Stimulated activated CD8-positive, alpha-beta memory T cell treated with anti-CD3 and anti-CD28 coated beads, Interleukin-4, amount 100 ng/mL, for 24 hours (primary cell): ENCODE measurements at places on chromosomes 1 and 21.

- DNase-seq, result no peak
Measured at GRCh38 chr1:180156201-180156600, 1.5 kb downstream of the QSOX1 start.

GRCh38 chr1:206680279-206680678 lies 4.4 kb upstream of the MAPKAPK2 start:
- no peak for DNase-seq

DNA sequence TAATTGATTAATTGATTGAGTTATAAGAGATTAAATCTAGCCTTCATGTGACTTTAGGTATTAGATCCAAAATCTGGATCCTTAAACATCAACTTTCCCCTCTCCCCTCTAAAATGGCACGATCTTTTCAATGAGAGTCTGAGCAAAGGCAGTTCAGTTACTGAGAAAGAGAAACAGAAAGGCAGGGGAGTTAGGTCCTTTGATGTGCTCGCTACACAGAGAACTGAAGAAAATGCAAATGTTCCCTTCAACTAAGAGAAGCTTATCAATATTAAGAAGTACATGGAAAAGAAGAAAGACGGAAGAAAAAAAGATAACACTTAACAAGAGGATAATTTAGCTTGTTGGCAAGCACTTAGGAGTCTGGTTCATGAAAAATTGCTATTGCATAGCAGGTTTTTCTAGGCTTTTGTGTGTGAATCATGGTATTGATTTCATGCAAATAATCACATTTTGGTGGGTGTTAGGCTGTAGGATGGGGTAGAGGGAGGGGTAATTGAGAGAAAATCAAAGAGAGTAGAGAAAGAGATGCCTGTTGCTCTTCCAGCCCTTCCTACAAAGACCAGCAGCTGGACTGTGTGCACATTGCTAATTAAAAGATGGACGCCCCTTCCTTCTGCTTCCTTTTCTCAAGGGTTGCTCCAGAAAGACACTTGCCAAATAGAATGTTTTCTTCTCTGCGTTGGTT lies 307.6 kb upstream of the PLXNA2 start:
- DNase-seq, result no peak

- DNase-seq, result peak; percentile 52
Measured at GRCh38 chr1:212699104-212699624, 476 bp downstream of the BATF3 start.

GRCh38 chr1:28927266-28927647 lies 12.9 kb downstream of the EPB41 start:
- DNase-seq, result no peak

GRCh38 chr1:15928971-15929965 lies 46.6 kb downstream of the ZBTB17 start:
- no peak for DNase-seq

DNA sequence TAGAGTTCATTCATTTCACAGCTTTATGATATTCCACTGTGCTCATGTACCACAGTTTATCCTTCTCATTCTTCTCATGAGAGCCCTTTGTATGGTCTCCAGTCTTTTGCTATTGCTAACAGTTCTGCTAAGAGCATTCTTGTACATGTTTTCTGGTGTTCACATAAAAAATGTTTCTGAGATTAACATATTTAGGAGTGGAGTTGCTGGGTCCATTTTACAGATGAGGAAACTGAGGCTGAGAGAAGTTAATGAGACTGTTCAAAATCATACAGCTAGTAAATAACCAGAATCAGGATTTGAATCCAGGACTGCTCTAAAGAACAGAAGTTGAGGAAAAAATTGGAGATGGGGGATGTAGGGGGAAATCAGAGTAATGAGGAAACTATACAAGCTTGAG lies 28.8 kb upstream of the RGS16 start:
- no peak for DNase-seq

- peak; percentile 73 for DNase-seq
Measured at GRCh38 chr1:108561689-108562326, 1.9 kb downstream of the EEIG2 start.

- no peak for DNase-seq
Measured at GRCh38 chr1:29592731-29593130, 356.4 kb downstream of the PTPRU start.

- peak; percentile 38 for DNase-seq
Measured at GRCh38 chr1:156860113-156860627, 495 bp upstream of the NTRK1 start.
